ENCODE measurements at places on chromosomes 2 and 18.

GRCh38 chr18:52845036-52845435 lies 505.0 kb downstream of the DCC start:
- no peak for DNase-seq

DNA sequence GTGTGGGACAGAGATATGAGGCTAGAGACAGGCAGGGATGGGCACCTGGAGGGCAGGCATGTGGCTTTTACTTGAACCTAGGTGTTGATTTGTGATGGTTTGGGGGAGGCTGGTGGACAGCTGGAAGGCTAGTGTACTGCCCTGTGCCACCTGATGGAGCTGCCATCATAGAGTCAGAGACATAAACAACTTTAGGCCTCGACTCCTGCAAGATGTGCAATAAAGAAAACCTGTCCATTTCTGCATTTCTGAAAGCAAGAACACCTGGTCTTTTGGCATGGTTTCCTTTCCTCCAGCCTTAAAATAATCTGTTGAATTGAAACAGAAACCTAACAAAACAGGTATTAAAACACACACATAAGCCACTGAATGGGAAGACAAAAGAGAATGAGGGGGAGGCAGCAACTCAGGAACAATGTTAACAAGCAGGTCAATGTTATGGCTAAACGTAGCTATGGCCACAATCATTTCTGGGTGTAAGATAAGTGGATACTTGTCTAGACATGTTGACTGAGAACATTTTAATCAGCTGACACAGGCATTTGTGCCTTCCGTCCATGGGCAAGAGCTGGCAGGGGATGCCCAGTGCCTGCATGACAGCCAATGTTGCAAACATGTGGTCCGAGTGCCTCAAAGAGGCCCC lies 87.8 kb downstream of the KCTD1 start:
- DNase-seq = peak; percentile 92

- no peak for DNase-seq
Measured at GRCh38 chr2:61704364-61704763, 149.5 kb downstream of the FAM161A start.

DNA sequence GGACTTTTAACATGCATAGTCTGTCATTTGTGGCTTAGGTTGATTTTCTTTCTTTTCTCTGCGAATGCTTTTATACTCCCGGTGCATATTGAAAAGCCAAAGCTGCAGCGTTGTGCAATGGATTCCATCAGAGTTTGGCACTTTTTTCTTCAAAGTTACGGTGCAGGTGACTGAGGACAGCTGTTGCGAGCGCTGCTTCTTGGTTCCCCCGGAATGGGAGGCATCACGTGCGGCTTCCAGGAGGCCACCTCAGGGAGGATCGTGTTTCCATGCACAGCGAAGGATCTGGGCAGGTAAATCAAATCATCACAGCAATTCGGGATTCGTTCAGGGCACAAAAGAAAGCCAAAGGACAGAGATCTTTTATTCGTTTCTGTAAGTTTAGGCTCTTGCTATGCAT lies 109.6 kb upstream of the ALKAL2 start:
- DNase-seq = no peak

DNA sequence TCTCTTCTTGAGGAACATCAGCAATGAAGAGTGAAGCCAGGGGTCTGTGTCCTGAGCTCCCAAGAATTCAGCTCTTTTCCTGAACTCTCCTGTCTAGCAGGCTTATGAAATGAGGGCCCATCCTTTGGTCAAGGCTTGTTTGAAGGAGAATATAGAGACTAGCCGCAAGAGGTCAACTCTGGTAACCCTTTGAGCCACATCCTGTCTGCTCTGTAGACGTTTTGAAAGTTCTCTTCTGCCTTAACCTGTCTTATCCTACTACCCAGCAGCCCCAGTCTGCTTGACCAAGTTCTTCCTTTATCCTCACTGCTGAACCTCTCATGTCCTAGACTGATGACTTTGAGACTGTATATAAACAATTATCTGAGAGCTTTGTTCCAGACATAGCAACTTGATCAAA lies 5.4 kb downstream of the SEMA4F start:
- no peak for DNase-seq

- DNase-seq = no peak
Measured at GRCh38 chr18:74006143-74006542, 141.5 kb downstream of the FBXO15 start.

GRCh38 chr2:69848186-69848790 lies 18.8 kb downstream of the GMCL1 start:
- no peak for DNase-seq

DNA sequence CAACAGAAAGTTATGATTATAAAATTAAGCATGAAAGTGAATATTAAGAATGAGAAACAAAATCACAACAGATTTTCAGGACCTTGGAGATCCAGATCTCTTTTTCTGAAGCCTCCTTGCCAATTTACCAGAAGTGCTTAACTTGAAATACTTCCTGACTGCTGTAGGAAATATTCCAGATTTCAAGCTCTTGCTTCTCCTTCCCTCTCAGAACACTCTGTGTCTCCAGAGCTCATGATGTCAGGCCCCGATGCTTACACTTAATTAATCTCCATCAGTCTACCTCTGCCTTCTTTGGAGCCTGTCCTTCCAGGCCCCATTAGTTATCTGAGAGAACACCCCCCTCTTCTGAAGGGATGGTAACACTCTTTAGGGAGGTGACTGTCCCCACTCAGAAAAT lies 20.7 kb upstream of the NT5C1B start:
- no peak for DNase-seq

DNA sequence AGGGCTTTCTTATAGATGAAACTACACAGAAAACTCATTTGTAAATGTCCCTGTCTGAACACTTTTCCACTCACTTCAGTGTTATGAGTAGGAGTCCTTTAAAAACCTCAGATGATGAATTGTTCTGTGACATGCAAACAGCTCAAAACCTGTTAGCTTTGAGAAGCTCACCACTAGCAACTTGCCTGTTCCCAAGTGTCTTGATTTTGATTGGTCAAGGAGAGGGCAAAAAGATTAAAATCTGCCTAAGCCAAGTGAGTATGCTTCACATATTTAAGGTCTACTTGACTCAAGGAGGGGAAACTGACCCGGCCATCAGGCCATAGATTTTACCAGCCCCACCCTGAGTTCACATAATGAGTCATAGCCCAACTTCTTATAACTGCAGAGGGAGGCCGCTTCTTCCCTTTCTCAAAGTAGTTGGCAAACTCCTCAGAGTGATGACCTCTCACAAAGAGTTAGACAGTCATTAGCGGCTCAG lies 45.2 kb upstream of the MEIS1 start:
- DNase-seq = no peak

GRCh38 chr2:31286230-31286629 lies 52.3 kb downstream of the EHD3 start:
- no peak for DNase-seq

GRCh38 chr2:56444339-56444738 lies 260.5 kb downstream of the CCDC85A start:
- DNase-seq = peak; percentile 82

GRCh38 chr2:173221132-173221695 lies 133.5 kb upstream of the CDCA7 start:
- DNase-seq = no peak

- DNase-seq = no peak
Measured at GRCh38 chr18:55509631-55510324, 78.2 kb downstream of the TCF4 start.

DNA sequence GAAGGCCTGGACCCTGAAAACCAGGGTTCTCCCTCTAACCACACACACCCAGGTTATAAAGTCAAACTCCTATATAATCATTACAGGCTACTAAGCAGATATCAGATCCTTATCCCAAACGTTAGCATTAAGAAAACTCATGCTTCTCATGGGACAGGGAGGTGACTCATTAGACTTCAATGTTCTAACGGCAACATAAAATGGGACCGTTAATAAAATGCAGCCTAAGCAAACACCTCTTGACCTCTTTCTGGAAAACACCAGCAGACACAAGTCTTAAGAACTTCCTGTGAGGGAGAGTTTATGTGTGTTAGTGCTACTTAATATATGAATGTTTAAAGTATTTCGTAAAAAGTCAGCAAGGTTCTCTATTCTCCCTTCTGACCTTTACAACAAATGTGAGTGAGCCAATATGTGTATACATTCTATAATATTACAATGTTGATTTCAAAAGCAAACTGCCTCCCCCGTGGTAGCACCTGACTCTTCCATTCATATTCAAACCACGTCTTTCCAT lies 31.7 kb downstream of the LPIN2 start:
- no peak for DNase-seq

GRCh38 chr18:3183103-3183717 lies 36.6 kb downstream of the MYOM1 start:
- no peak for DNase-seq

- DNase-seq = no peak
Measured at GRCh38 chr18:56112984-56113383, 525.0 kb upstream of the TCF4 start.

- DNase-seq = peak; percentile 48
Measured at GRCh38 chr2:217713395-217714286, 289.2 kb downstream of the TNS1 start.

GRCh38 chr18:21678859-21679258 lies 25.7 kb downstream of the ABHD3 start:
- DNase-seq = no peak

- peak; percentile 40 for DNase-seq
Measured at GRCh38 chr18:74524097-74524496, 10.2 kb upstream of the CNDP1 start.

DNA sequence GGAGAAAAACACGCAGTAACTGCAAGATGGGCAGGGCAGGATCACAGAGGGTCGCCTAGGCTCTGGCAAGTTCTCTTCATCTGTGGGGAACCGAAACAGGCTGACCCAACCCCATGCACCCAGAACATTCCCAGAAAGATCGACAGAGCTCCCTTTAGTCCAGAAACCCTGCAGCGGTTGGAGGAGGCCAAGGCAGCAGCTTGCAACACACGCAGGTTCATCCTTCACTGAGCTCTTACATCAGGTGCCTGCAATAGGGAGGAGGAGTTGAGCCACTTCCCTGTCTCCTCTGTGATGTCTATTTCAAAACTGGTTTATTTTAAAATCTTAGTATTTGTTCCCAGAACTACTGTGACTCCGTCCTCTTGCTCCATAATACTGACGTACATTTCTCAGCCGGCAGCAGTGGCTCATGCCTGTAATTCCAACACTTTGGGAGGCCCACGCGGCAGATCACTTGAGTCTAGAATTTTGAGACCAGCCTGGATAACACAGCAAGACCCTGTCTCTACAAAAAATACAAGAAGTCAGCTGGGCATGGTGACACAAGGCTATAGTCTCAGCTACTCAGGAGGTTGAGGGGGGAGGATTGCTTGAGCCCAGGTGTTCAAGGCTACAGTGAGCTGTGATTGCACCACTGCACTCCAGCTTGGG lies 11.5 kb upstream of the SLC11A1 start:
- no peak for DNase-seq

DNA sequence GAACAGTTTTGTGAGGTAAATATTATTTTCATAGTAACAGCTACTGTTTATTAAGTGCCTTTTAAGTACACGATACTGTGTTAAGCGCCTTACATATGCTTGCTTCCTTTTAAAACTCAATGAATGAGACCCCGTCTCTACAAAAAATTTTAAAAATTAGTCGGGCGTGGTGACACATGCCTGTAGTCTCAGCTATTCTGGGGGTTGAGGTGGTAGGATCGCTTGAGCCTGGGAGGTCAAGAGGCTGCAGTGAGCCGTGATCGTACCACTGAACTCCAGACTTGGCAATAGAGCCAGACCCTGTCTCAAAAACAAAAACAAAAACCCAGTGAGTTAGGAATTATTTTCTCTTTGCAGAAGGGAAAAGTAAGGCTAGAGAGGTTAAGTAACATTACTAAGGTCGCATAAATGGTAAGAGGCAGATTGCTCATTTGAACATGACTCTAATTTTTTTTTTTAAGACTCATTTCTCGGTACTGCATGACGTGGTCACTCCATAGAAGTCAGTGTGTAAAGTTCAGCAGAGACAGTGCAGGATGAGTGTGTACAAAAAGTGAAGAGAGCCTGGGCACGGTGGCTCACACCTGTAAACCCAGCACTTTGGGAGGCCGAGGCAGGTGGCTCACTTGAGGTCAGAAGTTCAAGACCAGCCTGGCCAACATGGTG lies 1.1 kb downstream of the METAP1D start:
- no peak for DNase-seq

DNA sequence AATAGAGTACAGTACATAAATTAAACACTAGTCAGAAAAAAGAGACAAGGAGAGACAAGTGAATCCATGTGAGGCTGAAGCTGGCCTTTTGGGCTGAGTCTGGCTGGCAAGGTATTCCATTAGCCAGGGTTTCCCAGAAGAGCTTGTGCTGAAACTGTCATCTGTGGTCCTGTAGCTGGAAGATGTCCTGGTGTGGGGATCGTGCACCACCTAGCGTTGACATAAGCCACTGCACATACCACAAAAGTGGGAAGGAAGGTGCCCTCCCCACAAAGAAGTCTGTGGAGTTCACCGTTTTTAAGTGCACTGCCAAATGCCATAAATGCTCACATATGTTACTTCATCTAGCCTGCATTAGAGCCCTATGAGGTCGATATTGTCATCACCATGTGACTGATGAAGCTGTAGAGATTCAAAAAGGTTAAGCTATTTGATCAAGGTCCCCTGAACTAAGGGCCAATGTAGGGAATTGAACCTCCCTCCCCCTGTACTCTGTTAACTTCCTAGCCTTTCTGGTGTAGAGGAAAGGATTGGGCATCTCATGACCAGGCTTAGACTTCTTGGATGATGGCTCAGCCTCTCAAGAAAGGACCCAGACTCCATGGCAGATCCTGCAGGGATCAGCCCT lies 31.9 kb upstream of the GALNT14 start:
- DNase-seq = peak; percentile 47

DNA sequence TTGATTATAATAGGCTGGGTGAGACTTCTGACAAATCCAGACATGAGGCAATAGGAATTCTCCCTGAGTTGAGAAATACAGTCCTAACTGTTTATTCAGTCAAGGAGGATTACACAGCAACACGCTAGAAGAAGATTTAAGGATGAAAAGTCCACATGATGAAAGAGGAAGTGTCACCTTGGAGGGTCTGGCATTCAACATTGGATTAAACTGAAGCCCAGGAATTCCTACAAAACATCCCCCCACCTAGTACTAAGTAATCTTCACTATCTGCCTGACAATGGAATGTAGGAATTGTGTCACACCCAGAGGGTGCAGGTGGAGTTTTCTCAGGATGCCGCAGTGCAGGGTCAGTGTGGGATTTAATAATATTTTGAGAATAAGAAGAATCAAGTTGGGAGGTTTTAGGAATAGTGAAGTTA lies 142.4 kb downstream of the SOCS6 start:
- DNase-seq = no peak

- DNase-seq = no peak
Measured at GRCh38 chr2:46334389-46335271, 37.4 kb downstream of the EPAS1 start.

DNA sequence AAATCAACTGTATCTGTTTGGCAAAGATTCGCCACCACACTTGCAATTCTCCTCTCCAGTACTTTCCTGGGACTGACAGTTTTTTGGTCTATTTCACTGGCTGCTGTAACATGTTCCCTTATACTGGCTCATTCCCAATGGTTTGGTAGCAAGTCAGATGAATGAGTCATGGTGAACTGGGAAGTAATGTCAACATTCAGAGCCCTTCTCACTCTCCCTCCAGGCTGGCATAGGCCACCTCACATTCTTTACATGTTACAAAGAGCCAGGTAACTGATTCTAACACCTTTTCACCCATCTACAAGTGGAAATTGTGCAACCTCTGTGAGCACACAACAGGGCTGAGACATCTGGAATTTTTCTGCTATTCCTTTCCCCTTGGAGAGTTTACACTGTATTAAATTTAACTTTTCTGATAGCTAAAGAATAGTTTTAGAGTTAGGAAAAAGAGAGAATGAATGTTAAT lies 111.3 kb upstream of the TLK1 start:
- DNase-seq = no peak

GRCh38 chr2:78011251-78011650 lies 489.1 kb upstream of the LRRTM4 start:
- no peak for DNase-seq

- no peak for DNase-seq
Measured at GRCh38 chr2:203678971-203679370, 27.5 kb upstream of the CD28 start.

Data from COR-L47 (cell line).